ENCODE measurements at places on chromosomes 6 and 20.

- no peak for DNase-seq
Measured at GRCh38 chr6:130029163-130029562, 10.8 kb downstream of the L3MBTL3 start.

DNA sequence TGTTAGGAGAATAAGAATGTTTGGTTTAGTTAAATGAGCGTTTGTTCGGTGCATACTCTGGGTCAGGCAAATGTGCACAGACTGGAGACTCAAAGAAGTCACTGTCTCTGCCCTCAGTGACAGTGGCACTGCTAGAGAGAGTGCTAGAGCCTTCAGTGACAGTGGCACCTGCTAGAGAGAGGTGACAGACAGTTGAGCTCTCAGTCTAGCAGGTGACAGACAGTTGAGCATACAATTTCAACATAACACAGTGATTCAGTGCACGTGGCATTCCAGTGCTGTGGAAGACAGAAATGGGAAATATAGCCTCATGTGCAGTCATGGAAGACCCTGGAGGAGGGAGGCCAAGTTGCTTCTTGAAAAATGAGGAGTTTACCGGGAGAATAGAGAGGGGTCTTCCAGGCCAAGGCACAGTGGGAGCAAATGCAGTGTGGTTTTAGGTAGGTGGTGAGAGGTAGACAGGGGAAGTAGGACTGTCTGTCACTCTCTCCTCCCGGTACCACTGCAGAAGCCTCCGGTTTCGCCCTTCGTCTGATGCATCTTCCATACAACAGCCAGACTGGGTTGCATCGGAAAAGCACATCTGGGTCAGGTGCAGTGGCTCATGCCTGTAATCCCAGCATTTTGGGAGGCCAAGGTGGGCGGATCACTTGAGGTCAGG is 107.9 kb upstream of the CLDN20 start:
- DNase-seq, result no peak

DNA sequence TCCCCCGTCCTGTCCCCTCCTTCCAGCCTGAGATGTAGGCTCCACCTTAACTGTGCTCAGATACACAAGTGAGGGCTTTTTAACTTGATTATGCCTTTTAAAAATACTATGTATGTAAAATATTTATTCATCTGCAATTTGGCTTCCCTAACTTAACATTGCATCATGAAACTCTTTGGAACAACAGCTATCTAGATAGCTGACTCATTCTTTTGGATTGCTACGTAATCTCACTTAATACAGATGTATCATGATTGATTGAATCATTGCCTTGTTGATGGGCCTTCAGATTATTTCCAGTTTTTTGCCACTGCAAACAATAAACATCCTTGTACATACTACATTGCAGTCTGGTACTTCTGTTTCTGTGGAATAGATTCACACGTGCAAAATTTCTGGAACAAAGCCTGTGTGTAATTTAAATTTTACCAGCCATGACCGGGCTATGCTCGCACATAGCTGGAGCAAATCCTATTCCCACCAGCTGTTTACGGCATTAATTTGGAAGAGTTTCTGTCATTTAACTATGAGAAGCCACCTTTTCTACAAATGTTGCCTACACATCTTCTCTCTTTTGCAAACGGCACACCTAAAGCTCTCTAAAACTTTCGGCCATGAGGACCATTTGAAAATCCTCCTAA is 6.5 kb downstream of the PRND start:
- DNase-seq, result no peak

DNA sequence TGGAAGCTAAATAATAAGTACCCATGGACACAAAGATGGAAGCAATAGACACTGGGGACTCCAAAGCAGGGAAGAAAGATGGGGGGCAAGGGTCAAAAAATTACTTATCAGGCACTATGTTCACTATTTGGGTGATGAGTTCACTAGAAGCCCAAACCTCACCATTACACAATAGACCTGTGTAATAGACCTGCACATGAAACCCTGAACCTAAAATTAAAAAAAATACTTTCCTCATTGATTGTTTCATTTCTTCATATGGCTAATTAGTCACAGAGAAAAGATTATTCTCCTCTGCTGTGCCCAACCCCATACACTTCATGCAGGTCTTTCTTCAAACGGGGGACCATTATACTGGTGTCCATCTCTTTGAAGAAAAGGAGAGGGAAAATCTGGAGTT is 213.0 kb upstream of the DTNBP1 start:
- DNase-seq, result no peak

GRCh38 chr6:158290040-158290439 is 22.2 kb upstream of the TULP4 start:
- DNase-seq, result no peak

- DNase-seq, result no peak
Measured at GRCh38 chr20:24871480-24872213, 77.4 kb upstream of the CST7 start.

DNA sequence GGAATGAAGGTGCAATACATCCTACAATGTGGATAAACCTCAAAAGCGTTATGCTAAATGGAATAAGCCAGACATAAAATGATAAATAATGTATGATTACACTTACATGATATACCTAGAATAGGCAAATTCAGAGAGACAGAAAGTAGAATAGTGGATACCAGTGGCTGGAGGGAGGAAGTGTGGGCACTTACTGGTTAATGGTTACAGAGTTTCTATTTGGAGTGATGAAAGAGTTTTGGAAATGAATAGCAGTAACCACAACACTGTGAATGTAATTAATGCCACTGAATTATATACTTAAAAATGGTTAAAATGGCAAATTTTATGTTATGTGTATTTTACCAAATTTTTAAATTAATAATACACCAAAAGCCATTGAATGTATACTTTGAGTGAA is 71.4 kb upstream of the CST7 start:
- no peak for DNase-seq

- no peak for DNase-seq
Measured at GRCh38 chr20:5784735-5785134, 34.5 kb downstream of the SHLD1 start.

GRCh38 chr6:14831937-14832336 is 413.9 kb upstream of the JARID2 start:
- no peak for DNase-seq

GRCh38 chr20:2750491-2751251 is 49.8 kb downstream of the CPXM1 start:
- DNase-seq, result peak; percentile 40

DNA sequence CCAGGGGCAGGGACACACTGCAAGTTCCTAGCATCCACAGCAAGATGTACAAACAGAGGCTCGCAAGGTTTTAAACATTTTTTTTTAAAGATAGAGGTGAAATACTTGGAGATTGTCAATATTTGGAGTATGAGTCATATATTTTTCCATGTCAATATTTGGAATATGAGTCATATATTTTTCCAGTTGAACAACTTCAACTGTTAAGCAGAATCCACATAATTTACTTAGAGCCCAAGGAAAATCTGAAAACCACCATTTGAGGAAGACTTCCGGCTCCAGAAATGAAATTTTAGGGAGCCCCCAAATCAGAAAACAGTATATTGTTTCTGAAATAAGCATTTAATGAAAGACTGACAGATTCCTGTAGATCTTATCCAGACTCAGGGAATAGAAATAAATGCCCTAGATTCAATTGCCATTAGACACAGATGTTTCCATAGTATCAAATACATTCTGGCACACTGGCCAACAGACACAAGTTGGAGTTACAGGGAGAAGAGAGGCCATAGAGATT is 51.6 kb upstream of the FAM184A start:
- no peak for DNase-seq

DNA sequence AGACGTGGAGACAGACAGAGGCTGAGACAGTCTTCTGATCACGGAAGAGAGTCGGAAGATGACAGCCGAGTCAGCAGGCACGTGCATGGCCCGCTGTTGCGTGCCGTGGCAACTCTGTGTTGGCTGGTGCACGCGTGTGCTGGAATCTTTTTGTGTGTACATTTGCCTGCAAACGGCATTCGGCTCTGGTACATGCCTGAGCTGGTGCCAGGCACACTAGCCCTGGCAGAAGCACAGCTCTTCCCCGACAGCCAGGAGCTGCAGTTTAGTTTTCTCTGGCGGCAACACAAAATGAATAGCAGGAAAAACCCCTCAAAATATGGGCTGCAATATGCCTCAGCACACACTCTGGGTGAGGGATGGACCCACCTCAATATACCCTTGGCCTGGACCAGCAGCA is 769 bp upstream of the PDYN start:
- no peak for DNase-seq

DNA sequence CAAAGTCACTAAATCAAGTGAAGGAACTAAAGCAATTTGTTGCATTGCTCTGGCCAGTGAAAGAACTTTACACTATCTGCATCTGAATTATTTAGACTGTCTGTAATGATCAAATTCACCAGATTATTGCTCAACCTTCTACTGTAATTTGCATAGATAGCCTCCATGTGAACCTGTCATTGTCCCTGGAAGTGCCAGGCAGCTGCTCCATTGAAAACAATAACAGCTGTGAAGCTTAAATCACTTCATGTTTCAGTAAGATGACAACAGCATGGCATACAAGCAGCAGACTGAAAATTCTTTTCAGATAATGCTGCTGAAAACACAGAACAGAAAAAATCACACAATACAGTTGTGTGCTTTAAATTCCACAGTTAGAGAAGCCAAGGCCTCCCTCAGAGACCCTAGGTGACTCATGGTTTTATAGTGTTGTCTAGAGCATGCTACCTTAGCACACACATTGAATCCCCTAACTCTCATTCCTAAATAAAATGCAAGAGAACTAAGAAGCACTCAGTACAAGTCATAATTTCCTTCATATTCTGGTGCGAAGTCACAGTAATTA is 248.9 kb downstream of the TPBG start:
- DNase-seq, result no peak

DNA sequence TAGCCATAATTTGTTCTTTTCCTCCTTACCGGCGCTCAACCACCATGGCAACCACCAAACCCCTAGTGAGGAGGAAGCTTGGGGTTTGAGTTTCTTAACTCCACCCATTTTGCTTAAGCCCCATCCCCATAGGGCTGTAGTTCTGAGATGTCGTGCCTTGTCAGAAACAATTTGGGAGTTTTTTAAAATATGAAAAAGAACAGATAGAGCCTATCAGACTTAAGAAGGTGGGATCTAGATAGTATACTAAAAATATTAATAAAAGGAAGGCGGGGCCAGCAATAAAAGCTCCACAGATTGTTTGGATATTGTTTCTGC is 5.6 kb downstream of the BRD2 start:
- no peak for DNase-seq

GRCh38 chr6:2870046-2870636 is 28.5 kb upstream of the SERPINB1 start:
- no peak for DNase-seq

DNA sequence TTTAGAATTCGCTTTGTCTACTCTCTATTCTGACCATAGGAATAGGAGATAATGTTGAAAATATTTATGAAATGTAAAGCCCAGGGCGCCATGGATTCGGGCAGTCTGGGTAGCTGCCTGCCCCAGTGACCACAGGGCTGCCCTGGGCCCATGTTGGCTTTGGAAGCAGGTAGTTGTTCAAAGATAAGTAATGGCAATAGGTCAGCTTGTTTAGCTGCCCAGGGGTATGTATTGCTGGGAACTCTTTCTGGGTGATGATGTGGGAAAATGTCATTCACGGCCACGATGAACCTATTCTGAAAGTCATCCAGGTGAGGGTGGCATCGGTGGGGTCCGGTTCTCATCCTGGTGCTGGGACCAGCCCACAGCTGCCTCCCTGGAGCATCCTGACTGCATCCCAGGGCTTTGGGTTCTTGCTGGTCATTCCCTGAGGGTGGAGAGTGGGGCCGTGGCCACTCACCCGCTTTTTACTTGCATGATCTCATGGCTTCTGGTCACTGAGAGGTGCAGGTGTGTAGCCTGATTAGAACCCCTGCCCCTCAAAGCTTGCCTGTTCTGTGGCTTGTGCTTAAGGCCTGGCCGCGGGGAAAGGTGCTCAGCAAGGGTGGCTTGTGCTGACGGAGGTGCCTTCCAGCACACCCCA is 102.8 kb downstream of the ERMARD start:
- peak; percentile 1 for DNase-seq

- DNase-seq, result no peak
Measured at GRCh38 chr20:4920131-4920530, 81.2 kb downstream of the SLC23A2 start.

GRCh38 chr20:61896058-61896961 is 169.4 kb downstream of the TAF4 start:
- peak; percentile 47 for DNase-seq

GRCh38 chr6:166728884-166729530 is 102.0 kb upstream of the RPS6KA2 start:
- DNase-seq, result no peak

GRCh38 chr20:34970846-34971560 is 15.3 kb downstream of the MYH7B start:
- no peak for DNase-seq

DNA sequence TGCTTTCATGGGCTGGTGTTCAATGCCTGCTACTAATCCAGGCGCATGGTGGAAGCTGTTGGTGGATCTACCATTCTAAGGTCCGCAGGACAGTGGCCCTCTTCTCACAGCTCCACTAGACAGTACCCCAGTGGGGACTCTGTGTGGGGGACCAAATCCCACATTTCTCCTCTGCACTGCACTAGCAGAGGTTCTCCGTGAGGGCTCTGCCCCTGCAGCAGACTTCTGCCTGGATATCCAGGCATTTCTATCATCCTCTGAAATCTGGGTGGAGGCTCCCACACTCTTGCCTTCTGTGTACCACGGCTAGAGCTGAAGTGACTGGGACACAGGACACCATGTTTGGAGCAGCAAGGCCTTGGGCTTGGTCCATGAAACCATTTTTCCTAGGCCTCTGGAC is 134.1 kb upstream of the C6orf118 start:
- DNase-seq, result no peak

Measured in stimulated activated CD8-positive, alpha-beta memory T cell treated with anti-CD3 and anti-CD28 coated beads, Interleukin-4, amount 100 ng/mL, for 48 hours (primary cell).